GM23248 (cell line): ENCODE measurements at places on chromosomes 12 and 14.
A peak's percentile ranks its signal among the peaks of the same experiment; 100 is the strongest.

- DNase-seq, result no peak
Measured at GRCh38 chr14:34920339-34920738, 45.2 kb upstream of the BAZ1A start.

GRCh38 chr12:4346931-4347330 is 25.9 kb downstream of the TIGAR start:
- no peak for DNase-seq

GRCh38 chr12:8689681-8690080 is 8.1 kb upstream of the RIMKLB start:
- DNase-seq, result no peak

DNA sequence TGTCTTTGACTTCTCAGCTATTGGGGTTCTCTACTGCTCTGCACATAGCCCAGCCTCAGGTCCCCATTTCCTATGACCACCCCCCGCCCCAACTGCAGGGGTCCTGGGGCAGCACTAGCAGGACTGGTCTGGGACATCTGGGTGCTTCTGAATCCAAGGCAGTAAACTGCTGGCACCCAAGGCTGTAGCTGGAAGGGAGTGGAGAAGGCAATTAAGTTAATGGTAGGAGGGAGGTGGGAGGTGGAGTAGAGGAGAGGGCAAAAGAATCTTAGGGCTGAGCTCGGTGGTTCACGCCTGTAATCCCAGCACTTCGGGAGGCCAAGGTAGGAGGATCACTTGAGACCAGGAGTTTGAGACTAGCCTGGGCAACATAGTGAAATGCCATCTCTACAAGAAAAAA is 11.5 kb downstream of the PLEK2 start:
- DNase-seq, result no peak

DNA sequence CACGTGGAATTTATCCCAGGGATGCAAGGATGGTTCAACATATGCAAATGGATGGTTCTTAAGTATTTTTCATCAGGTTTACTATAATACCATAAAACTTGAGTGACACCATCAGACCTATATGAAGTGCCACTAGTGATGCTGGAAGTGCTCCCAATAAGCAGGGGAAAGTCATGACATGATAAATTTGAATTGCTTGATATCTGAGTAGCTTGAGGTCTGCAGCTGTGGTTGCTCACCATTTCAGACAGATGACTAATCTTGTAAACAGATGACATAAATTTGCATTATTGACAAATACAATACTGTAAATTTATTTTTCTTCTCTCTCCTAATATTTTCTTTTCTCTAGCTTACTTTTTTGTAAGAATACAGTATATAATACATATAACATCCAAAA is 13.7 kb upstream of the PRPF39 start:
- DNase-seq, result peak; percentile 12

DNA sequence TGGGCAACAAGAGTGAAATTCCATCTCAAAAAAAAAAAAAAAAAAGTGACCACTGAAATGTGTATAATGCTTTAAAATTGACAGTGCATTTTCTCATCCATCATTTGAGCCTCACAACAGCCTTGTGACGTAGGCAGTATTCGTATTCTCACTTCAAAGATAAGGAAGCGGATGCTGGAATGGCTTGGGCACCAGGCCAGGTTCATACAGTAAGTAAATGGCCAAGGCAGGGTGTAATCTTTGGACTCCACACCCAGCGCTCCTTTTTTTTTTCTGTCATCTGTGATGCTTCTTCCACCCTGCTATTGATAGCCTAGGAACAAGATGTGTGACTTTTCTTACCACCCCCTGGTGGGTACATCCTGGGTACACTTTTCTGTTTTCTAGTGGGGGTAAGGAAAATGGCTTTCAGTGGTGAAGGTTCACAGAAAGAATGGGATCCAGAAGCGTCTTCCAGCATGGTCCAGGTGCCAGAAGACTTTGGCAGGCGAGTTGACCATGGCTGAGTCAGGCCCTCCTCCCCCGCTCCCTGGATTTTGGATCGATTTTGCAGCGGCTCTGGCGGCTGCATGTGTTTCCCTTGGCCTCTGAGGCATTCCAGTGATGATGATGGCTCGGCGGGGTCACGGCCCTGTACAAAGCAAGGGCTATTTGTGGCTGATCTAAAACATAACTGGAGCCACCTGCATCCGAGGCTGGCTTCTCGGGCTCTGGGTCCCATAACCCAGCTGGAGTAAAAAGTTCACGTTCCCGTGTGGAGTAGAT is 110.6 kb downstream of the CACNA1C start:
- peak; percentile 96 for DNase-seq

GRCh38 chr14:64915797-64916196 is 1.5 kb downstream of the CHURC1 start:
- no peak for DNase-seq

GRCh38 chr12:124495194-124495983 is 72.0 kb downstream of the NCOR2 start:
- DNase-seq, result no peak

DNA sequence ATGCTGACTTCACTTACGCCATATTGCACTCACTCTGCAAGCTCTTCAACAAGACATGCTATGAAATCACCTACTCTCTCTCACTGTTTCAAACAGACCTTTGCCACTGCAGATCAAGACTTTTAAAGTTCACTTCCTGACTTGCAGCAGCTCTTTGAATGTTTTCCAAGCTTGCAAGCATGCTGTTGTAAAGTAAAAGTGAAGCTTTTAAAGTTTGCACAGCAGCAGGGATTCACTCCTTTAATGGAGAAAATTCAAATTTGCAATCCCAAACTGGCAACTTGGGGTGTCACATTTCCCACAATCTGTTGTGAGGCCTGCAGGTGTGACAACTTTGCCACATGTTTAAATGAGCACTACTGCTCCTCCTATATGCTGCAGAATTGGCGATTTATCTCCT is 270.9 kb downstream of the ALX1 start:
- no peak for DNase-seq

GRCh38 chr12:104189915-104190555 is 25.5 kb upstream of the TXNRD1 start:
- peak; percentile 67 for DNase-seq

DNA sequence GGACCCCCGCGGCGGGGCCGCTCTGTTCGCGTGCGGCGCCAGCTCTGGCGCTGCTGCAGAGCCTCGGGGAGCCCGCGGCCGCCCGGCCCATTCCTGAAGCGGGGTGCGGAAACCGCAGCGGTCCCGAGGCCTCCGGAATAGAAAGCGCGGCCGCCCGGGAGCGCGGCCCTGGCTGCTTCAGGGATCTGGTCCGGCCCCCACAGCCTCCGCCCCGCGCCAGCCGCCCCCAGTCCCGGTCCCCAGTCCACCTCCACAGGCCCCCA is 204 bp downstream of the HSP90AA1 start:
- peak; percentile 78 for DNase-seq

- no peak for DNase-seq
Measured at GRCh38 chr12:117361347-117361751, at the start of gene NOS1. NOS1 (minus strand) TSS chr12:117361626; CDS start chr12:117331069, 30,557 bp downstream.

DNA sequence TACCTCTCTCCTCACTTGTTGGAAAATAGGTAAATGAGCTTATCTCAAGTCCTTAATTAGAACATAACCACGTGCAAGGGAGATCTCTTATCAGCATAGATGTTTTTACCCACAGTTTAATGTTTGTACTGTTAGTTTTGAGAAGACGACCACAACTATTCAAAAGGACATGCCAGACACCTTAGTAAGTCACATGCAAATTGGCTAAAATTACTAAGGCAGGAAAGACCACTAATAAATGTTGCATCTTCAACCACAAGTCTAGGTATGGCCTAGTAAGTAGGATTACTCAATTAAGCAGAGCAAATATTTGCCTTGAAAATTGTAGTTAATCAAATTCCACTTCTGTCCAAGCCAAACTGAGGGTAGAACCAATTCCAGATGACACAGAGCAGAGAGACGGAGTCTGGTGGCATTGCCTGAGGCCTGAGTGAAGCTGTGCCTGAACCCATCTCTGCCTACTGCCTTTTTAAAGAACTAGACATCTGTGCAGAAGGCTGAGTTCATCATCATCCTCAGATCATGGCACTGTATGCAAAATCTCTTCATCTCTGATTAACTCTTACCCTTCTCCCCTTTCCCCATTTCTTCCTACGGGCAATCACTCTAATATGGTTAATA is 29.7 kb upstream of the CHST11 start:
- peak; percentile 65 for DNase-seq

DNA sequence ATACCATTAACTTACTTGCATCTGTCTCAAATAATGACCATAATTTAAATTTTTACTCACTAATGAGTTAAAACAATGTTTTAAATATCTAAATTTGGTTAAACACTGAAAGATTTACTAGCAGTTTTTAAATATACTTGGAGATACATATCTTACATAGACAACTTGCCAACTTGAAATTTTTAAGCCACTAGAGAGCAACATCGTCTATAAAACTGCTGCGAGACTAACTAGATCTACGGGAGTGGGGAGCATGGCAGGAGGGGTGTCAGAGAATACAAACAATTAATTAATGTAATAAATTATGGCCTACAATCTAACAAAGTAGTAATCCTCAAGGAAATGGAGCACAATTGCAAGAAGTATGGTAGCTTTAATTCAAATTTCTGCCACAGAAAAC is 120.4 kb downstream of the LRRIQ1 start:
- DNase-seq, result no peak

GRCh38 chr14:101460986-101461750 is 100.1 kb upstream of the DIO3 start:
- no peak for DNase-seq

GRCh38 chr12:104935886-104936285 is 22.2 kb downstream of the SLC41A2 start:
- DNase-seq, result no peak

GRCh38 chr12:122687086-122687485 is 16.1 kb downstream of the HCAR2 start:
- no peak for DNase-seq

GRCh38 chr14:35927727-35928126 is 101.6 kb downstream of the BRMS1L start:
- no peak for DNase-seq

DNA sequence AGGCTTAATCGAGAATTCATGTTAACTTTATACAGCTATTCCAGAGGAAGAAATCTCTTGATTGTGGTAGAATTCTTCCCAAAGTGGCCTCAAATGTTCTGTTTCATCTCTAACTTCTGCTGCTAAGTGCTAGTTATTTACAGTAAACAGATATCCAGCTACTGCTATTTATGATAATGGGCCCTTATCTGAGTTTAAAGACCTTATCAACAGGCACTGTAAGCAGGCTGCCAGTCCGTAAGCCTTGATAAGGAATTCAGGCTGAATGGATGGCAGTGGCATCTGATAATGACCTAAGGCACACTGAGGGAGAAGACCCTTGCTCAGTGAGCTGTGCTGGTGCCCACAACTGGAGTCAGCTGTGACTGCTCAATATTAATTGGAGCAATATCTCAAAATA is 59.0 kb downstream of the PAX9 start:
- no peak for DNase-seq

DNA sequence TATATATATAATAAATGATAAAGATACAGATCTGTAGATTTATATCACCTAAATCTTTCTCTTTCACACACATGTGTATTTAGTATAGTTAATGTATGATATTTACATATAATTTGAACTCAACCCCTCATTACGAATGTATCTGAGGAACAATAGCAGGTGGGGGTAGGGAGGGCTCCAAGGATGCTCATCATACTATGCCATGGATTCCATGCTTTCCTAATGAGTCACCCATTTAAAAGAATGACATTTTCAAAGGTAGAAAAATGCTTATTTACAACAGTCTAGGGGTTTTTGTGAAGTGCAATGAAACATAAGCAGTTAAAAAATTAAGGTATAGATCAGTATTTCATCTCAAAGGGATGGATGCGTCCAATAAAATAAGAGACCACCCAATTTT is 181.6 kb downstream of the SOX5 start:
- DNase-seq, result no peak

GRCh38 chr12:70691018-70691672 is 53.9 kb upstream of the PTPRB start:
- DNase-seq, result peak; percentile 43

DNA sequence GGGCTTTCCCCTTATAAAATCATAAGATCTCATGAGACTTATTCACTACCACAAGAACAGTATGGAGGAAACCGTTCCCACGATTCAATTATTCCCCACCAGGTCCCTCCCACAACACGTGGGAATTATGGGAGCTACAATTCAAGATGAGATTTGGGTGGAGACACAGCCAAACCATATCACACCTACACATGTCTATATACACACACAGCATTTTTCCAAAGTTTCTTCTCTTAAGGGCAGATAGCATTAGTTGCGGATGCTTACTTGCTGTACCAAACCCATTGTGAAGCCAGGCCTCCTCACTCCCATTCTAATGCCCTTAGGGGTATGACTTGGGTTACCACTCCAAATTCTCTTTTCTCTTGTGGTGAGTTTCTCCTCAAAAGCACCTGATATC is 104.1 kb upstream of the RAP1B start:
- DNase-seq, result no peak

GRCh38 chr12:124130691-124131591 is 157.9 kb downstream of the ZNF664 start:
- no peak for DNase-seq

- DNase-seq, result no peak
Measured at GRCh38 chr14:99026471-99026870, 245.5 kb downstream of the BCL11B start.

- DNase-seq, result no peak
Measured at GRCh38 chr12:90301095-90301494, 592.5 kb upstream of the ATP2B1 start.

- peak; percentile 34 for DNase-seq
Measured at GRCh38 chr12:90061809-90062208, 353.2 kb upstream of the ATP2B1 start.

DNA sequence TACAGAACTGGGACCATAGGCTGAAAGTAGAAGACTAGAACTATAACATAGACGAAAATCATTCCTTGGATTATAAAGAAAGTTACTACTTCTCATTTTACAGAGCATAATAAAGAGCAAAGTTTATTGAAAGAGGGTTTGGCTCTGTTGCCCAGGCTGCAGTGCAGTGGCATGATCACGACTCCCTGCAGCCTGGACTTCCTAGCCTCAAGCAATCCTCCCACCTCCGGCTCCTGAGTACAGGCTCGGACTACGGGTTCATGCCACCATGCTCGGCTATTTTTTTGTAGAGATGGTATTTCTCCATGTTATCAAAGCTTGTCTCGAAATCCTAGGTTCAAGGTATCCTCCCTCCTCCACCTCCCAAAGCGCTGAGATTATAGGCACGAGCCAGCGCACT is 190.1 kb upstream of the FOXG1 start:
- no peak for DNase-seq

DNA sequence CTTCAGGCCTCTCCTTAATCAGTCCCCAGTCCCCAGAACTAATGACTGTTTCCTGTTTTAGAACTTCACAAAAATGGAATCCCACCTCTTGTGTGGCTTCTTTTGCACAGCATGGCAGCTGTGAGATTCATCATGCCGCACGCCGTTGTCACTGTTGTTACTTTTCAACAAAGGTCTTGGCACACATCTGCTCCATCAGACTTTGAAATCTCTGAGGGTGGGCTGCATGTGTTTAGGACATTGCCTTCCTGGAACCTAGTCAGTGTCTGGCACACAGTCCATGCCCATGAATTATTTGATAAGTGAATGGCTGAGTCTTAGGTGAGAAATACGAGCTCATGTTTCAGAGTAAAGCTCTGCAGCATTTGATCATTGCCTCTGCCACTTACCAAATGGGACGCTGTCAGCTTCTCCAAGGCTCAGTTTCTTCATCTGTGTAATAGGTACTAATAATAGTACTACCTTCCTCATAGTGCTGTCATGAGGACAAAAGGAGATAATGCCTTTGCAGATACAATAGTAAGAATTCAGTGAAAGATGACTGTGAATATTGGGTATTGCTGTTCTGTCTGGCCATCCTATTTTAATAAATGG is 90.4 kb downstream of the SRRM4 start:
- DNase-seq, result no peak

- DNase-seq, result no peak
Measured at GRCh38 chr14:68782091-68782981, 10.5 kb downstream of the ZFP36L1 start.

GRCh38 chr14:32230695-32231280 is 27.7 kb upstream of the RNU6-8 start:
- peak; percentile 82 for DNase-seq
